ENCODE measurements at places on chromosomes 16 and 17. TPM values are rescaled to one million over a fixed set of nuclear protein-coding genes. Genes with fewer than 3 reads are reported as not detected.

Gene CLEC10A
- 9.6 TPM for total RNA-seq

Gene EPX
- not detected for total RNA-seq

Gene RAB37
- total RNA-seq, result 3.2 TPM

Gene TSC2
- 116 TPM for total RNA-seq

Gene ZNF205
- total RNA-seq, result 11.8 TPM

Gene MVD
- 66.3 TPM for total RNA-seq

Gene CHST5
- 0.09 TPM for total RNA-seq

Gene ELMO3
- 21.2 TPM for total RNA-seq

GRCh38 chr16:22267764-22268163 is 29.4 kb upstream of the POLR3E start:
- no peak overlapping the region for H3K4me3 ChIP-seq
- no peak for DNase-seq
- no peaks in the 10 kb centered on the region for H3K4me1 ChIP-seq
- H3K27me3 ChIP-seq, result no peaks in the 10 kb centered on the region

- no peaks in the 10 kb centered on the region for H3K4me1 ChIP-seq
- no peak for DNase-seq
Measured at GRCh38 chr17:38654411-38655398, 20.1 kb downstream of the EPOP start.

DNA sequence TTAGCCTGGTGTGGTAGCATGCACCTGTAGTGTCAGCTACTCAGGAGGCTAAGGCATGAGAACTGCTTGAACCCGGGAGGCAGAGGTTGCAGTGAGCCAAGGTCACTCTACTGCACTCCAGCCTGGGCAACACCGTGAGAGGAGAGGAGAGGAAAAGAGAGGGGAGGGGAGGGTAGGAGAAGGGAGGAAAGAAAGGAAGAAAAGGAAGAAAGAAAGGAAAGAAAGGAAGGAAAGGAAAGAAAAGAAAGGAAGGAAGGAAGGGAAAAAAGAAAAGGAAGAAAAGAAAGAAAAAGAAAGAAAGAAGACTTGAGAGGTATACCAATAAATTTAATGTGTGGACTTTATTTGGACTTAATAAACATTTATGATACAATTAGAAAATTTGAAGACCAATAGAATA is 66.8 kb upstream of the FA2H start:
- DNase-seq, result no peak
- H3K27ac ChIP-seq, result no peak overlapping the region
- no peaks in the 10 kb centered on the region for H3K4me1 ChIP-seq
- H3K4me3 ChIP-seq, result no peak overlapping the region

GRCh38 chr16:48366165-48367093 is 18.8 kb downstream of the SIAH1 start:
- peaks cover 9% of the 10 kb centered on the region for H3K36me3 ChIP-seq
- peak overlapping the region; percentile 91 for H3K27ac ChIP-seq
- H3K27me3 ChIP-seq, result no peaks in the 10 kb centered on the region

GRCh38 chr17:73315471-73315870 is 3.7 kb upstream of the CDC42EP4 start:
- no peaks in the 10 kb centered on the region for H3K27me3 ChIP-seq
- no peak overlapping the region for H3K4me3 ChIP-seq
- H3K27ac ChIP-seq, result no peak overlapping the region
- no peaks in the 10 kb centered on the region for H3K36me3 ChIP-seq
- DNase-seq, result no peak

- peaks cover 28% of the 10 kb centered on the region for H3K27me3 ChIP-seq
- no peaks in the 10 kb centered on the region for H3K36me3 ChIP-seq
- H3K4me3 ChIP-seq, result peak overlapping the region; percentile 46
- peaks cover 62% of the 10 kb centered on the region for H3K4me1 ChIP-seq
Measured at GRCh38 chr17:8126491-8127066, 2.7 kb upstream of the HES7 start.

GRCh38 chr16:19502395-19503131 is 19.3 kb downstream of the GDE1 start:
- peak; percentile 82 for DNase-seq
- H3K27ac ChIP-seq, result no peak overlapping the region
- H3K4me1 ChIP-seq, result no peaks in the 10 kb centered on the region
- H3K36me3 ChIP-seq, result no peaks in the 10 kb centered on the region

DNA sequence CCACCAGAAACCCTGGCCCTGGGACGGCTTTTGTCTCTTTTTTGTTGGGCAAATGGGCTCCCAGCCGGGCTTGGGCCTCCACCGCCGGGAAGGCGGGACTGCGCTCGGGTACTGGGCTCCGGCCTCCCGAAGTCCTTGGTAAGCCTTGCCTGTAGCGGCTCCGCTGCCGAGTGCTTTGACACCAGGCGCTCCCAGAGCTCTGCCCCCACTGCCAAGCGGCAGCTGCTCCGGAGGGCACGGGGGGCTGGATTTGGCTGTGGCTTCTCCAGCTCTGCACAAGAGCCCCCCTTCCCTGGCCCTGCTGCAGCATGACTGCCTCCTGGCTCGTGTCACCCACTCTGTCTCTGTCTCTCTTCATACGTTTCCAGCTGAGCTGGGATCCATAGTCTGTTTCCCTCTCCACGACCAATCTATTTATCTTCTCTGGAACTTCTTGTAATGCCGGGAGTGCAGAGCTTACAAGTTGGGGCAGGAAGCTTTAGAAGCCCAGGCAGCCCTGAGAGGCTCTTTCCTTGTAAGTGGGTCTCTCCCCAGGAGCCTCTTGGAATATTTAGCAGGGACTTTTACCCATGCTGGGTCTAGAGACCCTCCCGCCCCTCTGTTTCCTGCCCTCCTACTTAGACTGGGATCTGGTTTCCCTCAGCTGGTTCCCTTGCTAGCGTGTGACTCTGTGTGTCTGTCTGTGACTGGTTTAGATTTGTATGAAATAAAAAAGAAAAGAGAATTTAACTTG is 246.9 kb upstream of the GSE1 start:
- no peaks in the 10 kb centered on the region for H3K36me3 ChIP-seq
- no peak overlapping the region for H3K4me3 ChIP-seq
- peaks cover 9% of the 10 kb centered on the region for H3K4me1 ChIP-seq
- no peak for DNase-seq
- no peak overlapping the region for H3K27ac ChIP-seq

DNA sequence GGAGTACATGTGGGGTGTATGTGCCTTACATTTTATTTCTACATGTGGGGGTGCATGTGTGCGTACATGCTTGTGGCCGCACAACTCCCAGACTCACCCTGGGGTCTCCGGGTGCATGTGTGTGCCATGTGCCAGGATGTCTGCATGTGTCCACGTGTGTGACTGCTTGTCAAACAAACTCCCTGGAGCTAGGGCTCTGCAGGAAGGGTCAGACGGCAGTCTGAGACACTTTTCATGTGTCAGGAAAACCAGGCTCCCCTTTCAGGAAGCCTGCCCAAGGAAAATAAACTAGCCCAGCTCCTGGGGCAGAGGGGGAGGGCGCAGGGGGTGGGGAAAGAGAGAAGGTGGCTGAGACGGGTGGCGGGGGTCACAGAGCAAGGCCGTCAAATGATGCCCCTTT is 44.7 kb downstream of the FZD2 start:
- H3K27me3 ChIP-seq, result peaks cover 30% of the 10 kb centered on the region
- peaks cover 8% of the 10 kb centered on the region for H3K4me1 ChIP-seq
- no peak for DNase-seq
- no peak overlapping the region for H3K4me3 ChIP-seq
- no peak overlapping the region for H3K27ac ChIP-seq

- no peaks in the 10 kb centered on the region for H3K36me3 ChIP-seq
- H3K4me1 ChIP-seq, result peaks cover 7% of the 10 kb centered on the region
- H3K27ac ChIP-seq, result no peak overlapping the region
- no peak for DNase-seq
- no peaks in the 10 kb centered on the region for H3K27me3 ChIP-seq
- no peak overlapping the region for H3K4me3 ChIP-seq
Measured at GRCh38 chr17:57365420-57365819, 109.1 kb downstream of the MSI2 start.

DNA sequence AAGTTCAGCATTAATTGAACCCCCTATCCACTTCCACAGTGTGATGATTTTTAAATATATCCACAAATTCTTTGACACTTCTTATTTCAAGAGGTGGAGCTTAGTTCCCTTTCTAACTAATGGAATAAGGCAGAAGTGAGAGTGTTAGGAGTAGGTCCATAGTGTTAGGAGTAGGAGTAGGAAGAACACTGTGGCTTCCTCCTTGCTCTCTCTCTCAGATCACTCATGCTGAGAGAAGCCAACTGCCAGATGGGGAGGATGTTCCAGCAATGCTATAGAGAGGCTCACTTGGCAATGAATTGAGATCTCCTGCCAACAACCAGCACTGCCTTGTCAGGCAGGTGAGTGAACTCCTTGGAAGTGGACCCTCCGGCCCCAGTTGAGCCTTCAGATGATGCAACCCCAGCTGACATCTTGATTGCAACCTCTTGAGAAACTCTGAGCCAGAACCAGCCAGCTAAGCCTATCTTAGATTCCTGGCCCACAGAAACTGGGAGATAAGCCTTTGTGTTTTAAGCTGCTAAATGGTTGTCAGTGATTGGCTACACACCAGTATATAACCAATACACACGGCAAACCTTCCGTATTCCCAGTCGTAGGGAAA is 44.3 kb downstream of the SPECC1 start:
- no peak overlapping the region for H3K4me3 ChIP-seq
- H3K27ac ChIP-seq, result no peak overlapping the region
- no peaks in the 10 kb centered on the region for H3K4me1 ChIP-seq
- DNase-seq, result no peak
- H3K36me3 ChIP-seq, result no peaks in the 10 kb centered on the region

DNA sequence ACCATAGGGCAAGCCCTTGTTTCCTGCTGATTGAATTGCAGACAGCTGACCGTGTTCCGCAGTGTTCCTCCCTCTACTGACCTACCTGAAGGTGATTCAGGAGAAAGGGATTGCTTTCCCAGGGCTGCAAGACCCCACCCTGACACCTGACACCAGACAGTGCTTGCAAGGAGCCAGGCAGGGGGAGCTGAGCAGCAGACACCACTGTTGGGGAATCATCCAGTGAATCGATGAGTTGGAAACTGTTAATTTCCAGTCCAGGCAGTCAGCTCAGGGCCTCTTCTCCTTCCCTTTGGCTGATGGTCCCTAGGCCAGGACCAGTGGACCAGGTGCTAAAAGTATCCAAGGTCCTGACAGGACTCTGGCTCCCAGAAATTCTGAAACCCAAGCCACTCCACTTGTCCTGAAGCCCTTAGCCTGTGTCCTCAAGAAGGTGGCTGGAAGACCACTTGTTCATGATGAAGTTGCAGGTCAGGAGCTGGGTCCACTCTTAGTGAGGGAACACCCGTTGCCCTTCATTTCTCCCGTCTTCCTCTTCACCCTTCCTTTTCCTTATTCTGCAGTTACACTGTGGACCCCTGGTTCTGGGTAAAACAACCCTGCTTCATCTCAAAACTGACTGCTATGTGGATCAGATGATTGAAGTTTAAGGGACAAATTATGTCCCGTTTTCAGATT is 9.5 kb upstream of the UNK start:
- no peak overlapping the region for H3K4me3 ChIP-seq
- DNase-seq, result no peak
- peaks cover 5% of the 10 kb centered on the region for H3K36me3 ChIP-seq
- peak overlapping the region; percentile 48 for H3K27ac ChIP-seq
- no peaks in the 10 kb centered on the region for H3K27me3 ChIP-seq

GRCh38 chr17:43217614-43218087 is 6.0 kb downstream of the TMEM106A start:
- peaks cover 86% of the 10 kb centered on the region for H3K36me3 ChIP-seq
- peaks cover 16% of the 10 kb centered on the region for H3K4me1 ChIP-seq
- no peak overlapping the region for H3K4me3 ChIP-seq

GRCh38 chr17:79444198-79444597 is 166.7 kb downstream of the RBFOX3 start:
- H3K4me1 ChIP-seq, result no peaks in the 10 kb centered on the region
- no peak for DNase-seq
- H3K27ac ChIP-seq, result no peak overlapping the region
- H3K4me3 ChIP-seq, result no peak overlapping the region
- no peaks in the 10 kb centered on the region for H3K27me3 ChIP-seq
- no peaks in the 10 kb centered on the region for H3K36me3 ChIP-seq

- DNase-seq, result peak; percentile 95
- peaks cover 21% of the 10 kb centered on the region for H3K4me1 ChIP-seq
- no peak overlapping the region for H3K27ac ChIP-seq
- no peak overlapping the region for H3K4me3 ChIP-seq
Measured at GRCh38 chr17:73343168-73343634, 31.4 kb upstream of the CDC42EP4 start.

GRCh38 chr17:67056746-67057490 is 12.6 kb downstream of the CACNG1 start:
- no peaks in the 10 kb centered on the region for H3K27me3 ChIP-seq
- no peak overlapping the region for H3K4me3 ChIP-seq
- DNase-seq, result no peak
- no peaks in the 10 kb centered on the region for H3K36me3 ChIP-seq
- no peaks in the 10 kb centered on the region for H3K4me1 ChIP-seq

- no peaks in the 10 kb centered on the region for H3K4me1 ChIP-seq
- H3K36me3 ChIP-seq, result no peaks in the 10 kb centered on the region
- H3K27me3 ChIP-seq, result no peaks in the 10 kb centered on the region
- H3K4me3 ChIP-seq, result no peak overlapping the region
Measured at GRCh38 chr16:30142672-30143346, 19.8 kb upstream of the MAPK3 start.

GRCh38 chr16:86598607-86599565 is 20.5 kb downstream of the FOXL1 start:
- DNase-seq, result no peak
- H3K4me3 ChIP-seq, result no peak overlapping the region
- H3K27ac ChIP-seq, result no peak overlapping the region
- H3K27me3 ChIP-seq, result peaks cover 70% of the 10 kb centered on the region
- no peaks in the 10 kb centered on the region for H3K36me3 ChIP-seq

GRCh38 chr17:12877953-12878669 is 88.8 kb downstream of the ARHGAP44 start:
- H3K4me1 ChIP-seq, result no peaks in the 10 kb centered on the region
- H3K27me3 ChIP-seq, result no peaks in the 10 kb centered on the region
- no peak for DNase-seq
- H3K27ac ChIP-seq, result no peak overlapping the region
- H3K36me3 ChIP-seq, result no peaks in the 10 kb centered on the region

DNA sequence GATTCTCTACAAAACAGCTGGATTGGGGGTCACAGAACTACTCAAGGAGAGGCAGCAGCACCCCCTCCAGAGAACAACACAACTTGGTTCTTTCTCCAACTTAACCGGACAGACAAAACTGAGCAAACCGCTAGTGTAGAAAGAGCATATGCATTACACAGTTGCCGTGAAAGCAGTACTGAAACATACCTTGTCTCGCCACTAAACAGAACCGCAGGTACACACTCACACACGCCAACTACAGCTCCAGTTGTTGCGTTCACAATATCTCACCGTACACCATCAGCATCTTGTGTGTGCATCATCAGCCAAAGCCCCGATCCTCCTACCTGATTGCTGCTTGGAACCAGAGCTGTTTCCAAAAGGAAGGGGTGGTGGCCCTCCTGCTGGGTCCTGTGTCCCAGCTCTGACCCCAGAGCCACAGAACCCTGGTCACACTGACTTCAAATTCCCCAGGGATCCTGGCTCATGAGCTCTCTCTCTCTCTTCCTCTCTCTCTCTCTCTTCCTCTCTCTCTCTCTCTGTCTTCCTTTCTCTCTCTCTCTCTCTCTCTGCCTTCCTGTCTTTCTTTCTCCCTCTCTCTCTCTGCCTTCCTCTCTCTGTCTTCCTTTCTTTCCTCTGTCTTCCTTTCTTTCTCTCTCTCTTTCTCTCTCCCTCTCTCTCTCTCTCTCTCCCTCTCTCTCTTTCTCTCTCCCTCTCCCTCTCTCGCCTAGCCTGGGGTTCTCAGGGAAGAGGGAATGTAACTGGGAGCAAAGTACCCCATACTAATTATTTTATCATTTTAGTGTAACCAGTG is 8.4 kb downstream of the PIMREG start:
- no peak overlapping the region for H3K27ac ChIP-seq
